ENCODE measurements at places on chromosomes 7 and 10.
A peak's percentile ranks its signal among the peaks of the same experiment; 100 is the strongest.

- DNase-seq: no peak
Measured at GRCh38 chr10:87622314-87623004, 37.2 kb upstream of the PAPSS2 start.

- no peak for DNase-seq
Measured at GRCh38 chr10:119029613-119030420, at the start of gene NANOS1. Gene NANOS1, plus strand, starts transcription at chr10:119029714. Its CDS starts 88 bp downstream, at chr10:119029802.

DNA sequence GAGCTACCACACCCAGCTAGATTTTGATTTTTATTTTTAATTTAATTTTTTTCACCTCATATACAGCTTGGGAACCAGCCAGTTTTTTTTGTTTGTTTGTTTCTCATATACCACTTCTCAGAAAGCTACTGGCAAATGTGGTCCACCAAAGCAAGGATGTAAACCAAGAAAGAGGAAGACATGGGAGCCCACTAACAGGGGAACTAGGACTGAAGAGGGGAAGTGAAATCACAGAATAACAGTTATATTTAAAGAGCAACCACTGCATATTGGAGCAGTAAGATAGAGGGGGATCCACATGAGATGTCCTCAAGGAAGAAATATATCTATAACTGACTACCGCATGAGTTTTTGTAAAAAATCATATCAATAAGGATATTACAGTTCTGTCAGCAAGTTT, 10.5 kb downstream of the CPVL start:
- DNase-seq: no peak

- no peak for DNase-seq
Measured at GRCh38 chr7:6306471-6306870, 34.0 kb upstream of the CYTH3 start.

DNA sequence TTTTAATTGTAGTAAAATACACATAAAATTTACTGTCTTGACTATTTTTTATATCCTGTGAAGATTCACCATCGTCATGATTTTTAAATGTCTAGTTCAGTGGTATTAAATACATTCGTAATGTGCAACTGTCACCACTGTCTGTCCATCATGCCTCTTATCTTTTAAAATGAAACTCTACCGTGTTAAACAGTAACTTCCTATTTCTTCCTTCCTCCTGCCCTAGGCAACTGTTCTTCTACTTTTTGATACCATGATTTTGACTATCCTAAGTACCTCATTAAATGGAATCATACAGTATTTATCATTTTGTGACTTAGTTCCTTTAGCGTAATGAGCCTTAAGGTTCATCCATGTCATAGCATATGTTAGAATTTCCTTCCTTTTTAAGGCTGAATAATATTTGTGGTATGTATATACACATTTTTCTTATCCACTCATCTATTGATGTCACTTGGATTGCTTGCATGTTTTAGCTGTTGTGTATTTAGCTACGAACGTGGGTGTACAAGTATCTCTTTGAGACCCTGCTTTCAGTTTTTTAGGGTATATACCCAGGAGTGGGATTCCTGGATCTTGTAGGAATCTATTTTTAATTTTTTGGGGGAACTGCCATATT, 13.5 kb downstream of the SLK start:
- no peak for DNase-seq

DNA sequence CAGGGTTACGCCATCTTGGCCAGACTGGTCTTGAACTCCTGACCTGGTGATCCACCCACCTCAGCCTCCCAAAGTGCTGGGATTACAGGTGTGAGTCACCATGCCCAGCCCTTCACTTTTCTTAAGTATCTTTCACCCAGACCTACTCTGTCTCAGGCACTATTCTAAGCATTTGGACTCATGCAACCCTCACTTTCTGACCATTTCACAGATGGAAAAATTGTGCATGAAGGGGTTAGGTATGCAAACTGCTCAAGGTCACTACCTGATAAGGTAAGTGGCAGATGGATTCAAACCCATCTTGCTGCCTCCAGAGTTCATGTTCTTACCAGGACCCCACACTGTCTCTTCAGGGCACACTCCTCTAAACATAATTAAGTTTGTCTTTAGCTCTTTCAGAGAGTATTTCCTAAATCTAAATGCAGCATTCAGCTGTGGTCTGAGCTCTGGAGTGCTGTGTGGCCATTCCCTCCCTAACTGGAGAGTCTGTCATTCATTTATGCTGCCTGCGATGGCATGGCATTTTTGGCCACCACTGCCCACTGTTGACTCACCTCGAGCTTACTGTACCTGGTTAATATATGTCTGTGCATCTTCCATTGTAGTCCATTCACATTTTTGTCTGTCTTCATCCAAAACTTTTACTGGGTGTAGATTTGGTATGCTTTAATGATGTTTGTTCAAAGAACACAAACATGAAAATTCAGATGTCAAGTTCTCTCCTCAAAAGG, 88.4 kb downstream of the CCDC71L start:
- DNase-seq: no peak

DNA sequence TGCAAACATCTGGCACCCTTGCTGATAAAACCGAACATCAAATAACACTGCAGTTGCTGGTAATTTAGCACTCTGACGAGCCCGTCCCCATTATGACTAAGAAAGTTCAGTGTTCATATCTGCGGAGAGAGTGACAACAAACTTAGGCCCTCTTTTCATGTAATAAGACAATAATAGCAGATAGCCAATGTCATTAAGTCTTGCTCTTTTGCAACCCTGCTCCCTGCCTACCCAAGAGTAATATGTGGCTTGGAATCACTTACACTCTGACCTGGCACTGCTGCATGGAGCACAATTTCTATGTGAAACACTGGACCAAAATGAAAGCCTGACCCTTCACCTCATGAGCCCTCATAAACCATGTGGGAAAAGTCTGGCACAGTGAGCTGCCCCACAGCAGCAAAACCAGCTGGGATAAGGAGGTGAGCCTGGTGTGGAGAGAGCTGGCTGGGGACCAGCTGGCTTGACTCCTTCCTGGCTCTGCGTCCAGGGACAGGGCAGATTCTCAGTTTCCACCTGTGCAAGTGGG, 86.5 kb downstream of the HIPK2 start:
- DNase-seq: no peak

DNA sequence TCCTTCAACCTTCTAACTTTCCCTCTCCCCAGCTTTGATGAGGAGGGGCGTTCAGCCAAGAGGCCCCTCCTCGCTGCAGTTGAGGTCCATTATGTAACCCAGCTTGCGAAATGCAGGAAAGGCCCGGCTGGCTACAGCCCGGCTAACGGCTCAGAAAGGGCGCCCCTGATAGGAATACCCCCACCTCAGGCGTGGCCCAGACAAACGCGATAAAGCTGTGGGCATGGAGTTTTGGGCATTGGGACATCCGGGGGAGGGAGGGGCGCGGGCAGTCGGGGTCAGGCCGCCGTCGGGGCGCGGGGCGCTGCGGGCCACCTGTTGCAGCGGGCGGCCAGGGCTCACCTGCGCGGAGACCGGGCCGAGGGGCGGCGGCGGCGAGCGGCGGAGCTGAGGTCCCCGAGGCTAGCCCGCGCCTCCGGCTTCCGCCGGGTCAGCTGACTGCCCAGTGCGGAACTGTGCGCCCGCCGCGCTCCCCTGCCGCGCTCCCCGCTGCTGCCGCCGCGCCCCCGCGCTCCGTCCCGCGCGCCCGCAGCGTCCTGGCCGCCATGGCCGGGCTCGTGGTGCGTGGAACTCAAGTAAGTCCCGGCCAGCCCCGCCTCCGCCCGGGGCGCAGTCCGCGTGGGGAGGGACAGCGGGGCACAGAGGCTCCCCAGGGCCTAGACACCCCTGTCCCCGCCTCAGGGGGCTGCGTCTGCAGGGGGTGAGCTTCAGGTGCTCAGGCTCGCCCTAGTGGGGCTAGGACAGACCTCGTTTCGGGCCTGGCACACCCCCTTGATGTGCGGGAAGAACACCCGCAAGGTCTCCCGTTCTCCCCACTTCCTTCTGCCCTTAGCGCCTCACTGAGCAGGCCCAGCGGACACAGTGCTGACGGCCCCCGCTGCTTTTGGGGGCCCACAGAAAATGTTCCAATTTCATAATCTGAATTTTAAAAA, at the start of gene LRMDA:
TSS of gene LRMDA (plus strand) at position 445 of the 932 bp plus-strand sequence.
- no peak for DNase-seq

GRCh38 chr7:111910656-111911055, 295.5 kb downstream of the DOCK4 start:
- no peak for DNase-seq

- no peak for DNase-seq
Measured at GRCh38 chr7:75966190-75966961, 28.0 kb downstream of the TMEM120A start.

GRCh38 chr10:118851062-118852035, 96.6 kb upstream of the CACUL1 start:
- no peak for DNase-seq

DNA sequence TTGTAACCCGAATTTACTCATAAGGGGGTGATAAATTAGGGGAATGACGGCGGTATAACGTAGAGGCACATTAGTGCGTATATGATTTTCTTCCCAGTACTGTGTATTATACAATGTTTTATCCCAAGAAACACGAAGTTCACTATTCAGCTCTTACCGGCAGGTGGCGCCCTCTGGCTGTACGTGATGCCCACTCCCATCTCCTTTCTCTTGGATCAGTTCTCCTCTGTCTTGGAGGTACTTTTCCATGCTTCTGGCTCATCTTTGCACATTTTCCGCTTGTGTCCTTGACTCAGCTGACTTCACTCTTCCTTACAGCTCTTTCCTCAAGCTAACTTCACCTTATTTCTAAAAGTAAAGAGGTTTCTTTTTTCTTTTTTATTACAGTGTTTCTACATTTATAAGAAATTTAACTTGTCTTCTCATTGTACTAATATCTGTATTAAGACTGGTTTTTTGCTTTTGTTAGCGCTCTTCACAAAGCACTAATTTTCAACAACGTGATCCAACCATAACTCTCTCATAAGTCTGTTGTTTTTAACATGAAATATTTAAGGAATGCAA, 21.3 kb downstream of the TMEM176B start:
- DNase-seq: peak; percentile 49

DNA sequence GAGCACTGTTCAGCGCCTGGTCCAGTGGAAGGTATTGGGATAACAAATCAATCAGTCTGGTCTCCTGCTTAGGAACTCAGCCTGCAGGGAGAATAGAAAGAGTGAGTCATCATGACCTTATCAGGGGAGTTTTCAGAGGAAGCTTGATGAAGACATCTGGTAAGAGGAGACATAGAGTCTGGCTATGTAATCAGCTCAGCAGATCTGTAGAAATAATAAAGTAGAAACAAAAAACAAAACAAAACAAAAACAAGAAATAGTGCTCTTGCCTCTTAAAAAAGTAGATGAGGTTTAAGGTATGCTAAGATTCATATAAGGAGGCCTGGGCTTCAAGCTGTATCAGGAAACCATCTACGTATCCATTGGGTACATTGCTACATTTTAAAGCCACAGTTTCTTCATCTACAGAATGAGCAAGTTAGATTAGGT, 14.4 kb downstream of the TAS2R41 start:
- DNase-seq: no peak

GRCh38 chr10:45460235-45460878, 86.3 kb downstream of the ALOX5 start:
- DNase-seq: no peak

- DNase-seq: no peak
Measured at GRCh38 chr7:40758590-40758989, 623.8 kb downstream of the SUGCT start.

GRCh38 chr7:2157473-2158279, 75.1 kb downstream of the MAD1L1 start:
- no peak for DNase-seq

GRCh38 chr10:84097787-84098353, 41.4 kb upstream of the GHITM start:
- DNase-seq: no peak

DNA sequence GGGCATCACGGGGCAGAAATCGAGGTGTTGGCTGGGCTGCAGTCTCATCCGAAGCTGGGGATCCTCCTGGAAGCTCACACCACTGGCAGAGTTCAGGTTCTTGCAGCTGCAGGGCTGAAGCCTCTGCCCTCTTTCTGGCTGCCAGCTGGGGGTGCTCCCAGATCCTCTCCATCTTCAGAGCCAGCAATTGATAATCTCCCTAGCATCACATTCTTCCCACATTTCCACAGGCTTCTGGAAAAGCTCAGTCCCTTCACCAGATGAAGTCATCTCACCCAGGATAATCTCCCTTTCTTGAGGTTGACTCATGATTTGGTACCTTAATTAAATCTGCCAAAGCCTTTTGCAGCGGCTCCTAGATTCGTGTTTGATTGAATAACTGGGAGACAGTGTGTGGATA, 55.2 kb downstream of the NRP1 start:
- DNase-seq: no peak

- no peak for DNase-seq
Measured at GRCh38 chr10:84990713-84991112, 662.3 kb downstream of the CCSER2 start.

- DNase-seq: no peak
Measured at GRCh38 chr7:36651404-36651803, 72.9 kb downstream of the AOAH start.

GRCh38 chr7:133854739-133855138, 272.4 kb upstream of the LRGUK start:
- DNase-seq: no peak

GRCh38 chr7:55774327-55775050, 88.1 kb downstream of the SEPTIN14 start:
- DNase-seq: no peak

- no peak for DNase-seq
Measured at GRCh38 chr7:43211286-43211685, 98.8 kb downstream of the HECW1 start.

DNA sequence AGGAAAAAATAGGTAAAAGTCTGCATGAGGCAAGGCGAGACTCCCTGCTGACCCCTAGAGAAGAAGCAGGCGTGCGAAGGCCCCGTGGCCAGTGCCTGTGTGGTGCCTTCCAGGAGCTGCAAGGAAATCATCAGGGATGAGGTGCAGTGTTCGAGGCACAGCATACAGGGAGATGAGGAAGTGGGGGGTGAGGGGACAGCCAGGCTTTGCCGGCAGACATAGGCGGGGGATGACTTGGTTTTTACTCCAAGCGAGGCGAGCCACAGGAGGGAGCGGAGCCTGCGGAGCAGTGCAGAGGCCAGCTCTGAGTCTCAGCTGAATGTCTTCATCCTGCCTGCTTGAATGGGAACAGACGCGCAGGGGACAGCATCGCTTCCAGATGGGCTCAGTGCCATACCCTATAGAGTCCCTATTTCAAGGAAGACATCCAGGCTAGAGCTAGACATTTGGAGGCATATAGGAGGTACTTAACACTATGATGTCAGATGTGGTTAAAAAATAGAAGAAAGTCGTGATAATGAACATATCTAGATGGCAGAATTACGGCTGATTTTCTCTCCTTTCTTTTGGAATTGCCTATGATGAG, 49.5 kb downstream of the TCERG1L start:
- DNase-seq: no peak

DNA sequence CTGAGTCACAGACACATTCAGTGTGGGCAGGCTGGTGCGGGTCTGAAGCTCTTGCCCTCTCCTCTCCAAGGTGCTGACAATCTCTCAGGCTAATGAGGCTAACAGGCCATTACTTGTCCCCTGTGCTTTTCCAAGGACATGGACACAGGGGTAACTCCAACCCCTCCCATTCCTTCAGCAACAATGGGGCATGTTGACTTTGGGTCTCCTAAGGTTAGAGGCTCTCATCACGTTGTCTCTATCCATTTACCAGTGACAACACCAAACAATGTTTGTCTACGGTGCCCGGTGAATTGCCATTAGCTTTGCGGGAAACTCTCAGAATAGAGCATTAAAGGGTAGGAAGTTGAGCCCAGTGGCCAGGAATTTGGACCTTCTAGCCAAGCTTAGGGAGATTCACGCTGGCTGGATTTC, 101.6 kb upstream of the TNS3 start:
- DNase-seq: no peak

- DNase-seq: no peak
Measured at GRCh38 chr10:96826438-96826837, 5.7 kb upstream of the LCOR start.

- no peak for DNase-seq
Measured at GRCh38 chr10:121928528-121928884, 675 bp upstream of the ATE1 start.

- no peak for DNase-seq
Measured at GRCh38 chr10:112115781-112116385, 67.7 kb downstream of the GPAM start.

All from stimulated activated CD8-positive, alpha-beta memory T cell treated with anti-CD3 and anti-CD28 coated beads, Interleukin-7, amount 100 ng/mL, for 4 hours (primary cell).